NCI-H187 (cell line): ENCODE measurements at places on chromosomes 13 and 19.
A peak's percentile ranks its signal among the peaks of the same experiment; 100 is the strongest.

DNA sequence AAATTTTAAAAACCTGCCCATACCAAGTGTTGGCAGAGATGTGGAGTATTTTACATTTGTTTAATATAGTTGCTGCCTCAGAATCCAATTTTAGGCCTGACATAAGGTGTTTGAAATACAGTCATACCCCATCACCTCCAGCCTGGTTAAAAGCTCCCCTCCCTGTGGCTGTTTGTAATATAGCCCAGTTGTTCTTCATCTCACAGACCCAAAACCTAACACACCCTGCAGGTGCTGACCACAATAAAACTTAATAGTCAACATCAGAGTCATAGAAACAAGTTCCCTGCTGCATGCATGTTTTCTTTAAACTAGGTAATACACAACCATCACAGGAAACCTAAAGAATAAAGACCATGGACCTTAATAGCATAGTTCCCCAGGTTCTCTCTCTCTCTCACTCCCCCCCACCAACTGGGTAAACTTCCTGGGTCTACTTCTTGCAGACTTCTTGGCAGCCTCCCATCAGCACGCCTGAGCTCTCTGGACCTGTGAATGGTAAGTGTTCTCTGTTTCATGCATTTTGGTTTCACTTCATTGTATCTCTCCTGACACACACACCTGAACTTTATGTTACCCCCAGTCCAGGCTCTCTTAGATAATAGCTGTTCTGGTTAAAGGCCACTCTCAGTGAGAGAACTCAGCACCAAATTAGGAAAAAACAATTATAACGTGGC, 1369.9 kb downstream of the EFNB2 start:
- DNase-seq: no peak

DNA sequence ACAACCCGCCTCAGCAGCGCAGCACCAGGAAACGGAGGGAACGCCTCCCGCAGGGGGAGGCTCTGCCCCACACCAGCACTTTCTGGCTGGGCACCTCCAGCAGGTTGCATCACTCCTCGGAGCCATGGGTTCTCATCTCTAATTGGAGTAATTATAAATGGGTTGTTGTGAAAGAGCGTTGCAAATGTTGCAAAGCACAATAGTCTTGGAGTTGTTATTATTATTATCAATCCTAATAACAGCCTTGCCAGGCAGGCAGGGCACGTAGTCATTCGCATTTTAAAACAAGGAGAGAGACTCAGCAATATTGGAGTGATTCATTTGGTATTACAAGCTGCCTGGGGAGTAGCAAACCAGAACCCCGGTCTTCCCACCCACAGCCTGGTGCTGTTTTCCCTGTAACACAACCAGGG, 108.6 kb upstream of the GJB6 start:
- DNase-seq: no peak

- DNase-seq: no peak
Observed at GRCh38 chr13:113750554-113751399, 8.2 kb upstream of the TMEM255B start.

DNA sequence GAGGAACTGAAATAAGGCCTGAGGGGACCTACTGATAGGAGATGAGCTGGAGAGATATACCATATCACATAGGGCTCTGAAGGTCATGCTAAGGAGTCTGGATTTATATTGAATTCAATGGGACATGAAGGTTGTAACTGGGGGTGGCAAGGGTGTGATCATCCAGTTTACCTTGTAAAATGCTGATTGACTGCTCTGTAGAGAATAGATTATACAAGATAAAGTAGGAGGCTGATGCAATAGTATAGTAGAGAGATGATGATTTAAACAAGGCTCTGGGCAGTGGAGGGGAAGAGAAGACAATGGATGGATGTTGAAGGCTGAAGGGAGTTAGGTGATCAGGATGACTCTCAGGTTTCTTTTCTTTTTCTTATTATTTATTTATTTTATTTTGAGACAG, 18.0 kb upstream of the PAN3 start:
- no peak for DNase-seq

DNA sequence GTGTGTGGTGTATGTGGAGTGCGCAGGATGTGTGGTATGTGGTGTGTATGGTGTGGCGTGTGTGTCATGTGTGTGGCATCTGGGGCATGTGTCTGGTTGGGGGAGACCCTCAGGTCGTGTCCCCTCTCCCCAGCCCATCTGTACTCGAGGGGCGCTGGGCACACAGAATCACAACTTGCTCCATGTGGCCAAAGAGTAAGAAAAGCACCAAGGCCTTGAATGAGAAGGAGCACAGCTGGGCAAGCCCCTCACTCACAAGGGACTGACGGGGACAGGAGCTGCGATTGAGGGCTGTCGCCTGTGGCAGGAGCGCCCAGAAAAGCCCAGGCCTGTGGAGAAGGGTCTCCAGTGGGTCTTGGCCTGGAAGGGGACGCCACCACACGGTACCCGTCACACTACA, 62.8 kb downstream of the PEPD start:
- no peak for DNase-seq

- DNase-seq: no peak
Observed at GRCh38 chr13:40986101-40986856, 32.8 kb downstream of the ELF1 start.

DNA sequence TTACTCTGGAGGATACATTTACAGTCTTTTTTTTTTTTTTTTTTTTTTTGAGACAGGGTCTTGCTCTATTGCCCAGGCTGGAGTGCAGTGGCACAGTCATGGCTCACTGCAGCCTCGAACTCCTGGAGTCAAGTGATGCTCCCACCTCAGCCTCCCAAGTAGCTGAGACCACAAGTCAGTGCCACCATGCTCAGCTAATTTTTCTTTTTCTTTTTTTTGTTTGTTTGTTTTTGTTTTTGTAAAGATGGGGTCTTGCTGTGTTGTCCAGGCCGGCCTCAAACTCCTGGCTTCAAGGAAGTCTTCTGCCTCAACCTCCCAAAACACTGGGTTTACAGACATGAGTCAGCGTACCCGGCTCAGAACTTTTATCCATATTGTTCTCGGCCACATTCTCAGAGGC, 64.5 kb downstream of the INSR start:
- DNase-seq: no peak

DNA sequence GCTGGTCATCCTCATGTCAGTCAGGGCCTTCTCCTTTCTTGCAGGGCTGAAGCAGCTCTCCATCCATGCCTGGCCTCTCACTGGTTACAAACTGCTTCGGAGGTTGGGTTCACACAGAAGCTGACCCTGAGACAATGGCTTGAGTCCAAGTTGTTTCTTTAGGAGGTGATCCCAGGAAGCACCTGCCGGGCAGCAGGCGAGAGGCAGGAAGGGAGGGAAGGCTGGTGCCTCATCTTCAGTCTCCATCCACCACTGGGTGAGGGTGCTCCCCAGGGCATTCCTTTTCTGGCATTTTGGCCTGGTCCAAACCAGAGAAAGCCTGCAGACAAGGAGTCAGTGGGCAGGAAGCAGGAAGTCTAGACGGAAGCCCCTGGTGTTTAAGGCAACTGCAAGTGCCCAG, 17.6 kb upstream of the SPATA13 start:
- no peak for DNase-seq

DNA sequence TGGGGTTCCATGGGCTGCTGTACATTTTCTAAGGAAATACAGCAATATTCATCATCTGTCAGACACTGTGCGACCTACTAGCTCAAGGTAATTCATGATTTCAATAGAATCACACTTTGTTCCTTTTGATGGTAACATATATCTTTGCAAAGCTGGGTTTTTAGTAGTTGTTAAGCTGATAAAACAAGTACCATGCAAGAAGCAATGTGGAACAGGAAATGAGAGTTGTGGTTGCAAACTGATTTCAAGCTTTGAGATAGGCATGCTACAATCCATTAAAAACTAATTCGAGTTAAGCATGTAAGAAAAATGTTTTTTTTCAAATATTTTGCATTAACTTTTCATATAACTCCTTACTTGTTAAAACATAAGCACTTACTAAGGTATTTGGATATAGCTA, 6.8 kb upstream of the MBNL2 start:
- no peak for DNase-seq

DNA sequence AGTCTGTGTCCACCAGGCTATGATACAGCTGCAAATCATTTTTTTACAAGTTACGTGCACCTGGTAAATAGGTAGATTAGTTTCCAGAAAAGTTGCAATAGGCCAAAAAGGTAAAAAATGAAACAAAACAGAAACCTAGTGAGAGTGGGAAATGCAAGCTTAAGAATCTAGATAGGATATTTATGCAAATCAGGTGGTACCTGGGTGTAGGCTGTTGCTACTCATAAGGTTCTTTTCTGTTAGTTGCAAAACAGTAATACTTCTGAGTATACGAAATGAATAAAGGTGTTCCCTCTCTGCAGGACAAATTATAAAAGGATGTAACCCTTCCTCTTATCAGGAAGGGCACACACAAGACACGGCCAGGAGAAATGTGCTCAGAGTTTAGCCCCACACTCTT, 97.9 kb downstream of the UGGT2 start:
- DNase-seq: no peak

GRCh38 chr19:45163751-45164460, 3.1 kb upstream of the NKPD1 start:
- DNase-seq: no peak

DNA sequence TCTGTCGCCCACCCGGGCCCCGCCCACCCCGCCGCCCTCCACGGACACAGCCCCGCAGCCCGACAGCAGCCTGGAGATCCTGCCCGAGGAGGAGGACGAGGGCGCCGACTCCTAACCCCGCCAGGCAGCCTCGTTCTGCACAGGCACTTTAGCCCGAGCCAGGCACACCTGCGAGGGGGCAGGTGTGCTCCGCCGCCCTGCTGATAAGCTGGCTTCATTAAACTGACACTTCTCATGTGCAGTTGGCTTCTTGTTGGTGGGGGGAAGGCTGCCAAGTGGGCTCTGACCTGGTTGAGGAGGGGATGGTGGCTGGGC, 8.2 kb downstream of the IL4I1 start:
- peak; percentile 38 for DNase-seq

- no peak for DNase-seq
Observed at GRCh38 chr13:91482427-91482826, 84.0 kb downstream of the GPC5 start.

- DNase-seq: no peak
Observed at GRCh38 chr13:106772006-106772601, 204.2 kb upstream of the ARGLU1 start.

DNA sequence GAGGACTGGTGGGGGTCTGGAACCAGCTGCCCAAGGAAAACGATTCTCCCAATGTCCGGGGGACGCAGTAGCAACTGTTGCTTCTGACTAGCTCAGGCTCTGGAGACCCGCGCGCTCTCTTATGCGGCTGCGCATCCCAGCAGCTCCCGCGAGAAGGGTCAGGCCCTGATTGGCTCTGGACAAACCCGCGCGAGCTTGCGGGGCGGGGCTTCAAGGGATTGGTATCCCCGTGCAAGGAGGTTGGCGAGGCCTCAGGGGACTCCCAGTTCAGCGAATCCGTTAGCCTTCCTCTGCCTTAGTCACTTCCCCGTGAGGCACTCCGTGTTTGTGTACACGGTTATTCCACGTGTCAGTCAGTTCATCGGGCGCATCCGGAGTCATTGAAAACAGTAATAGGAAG, 20.2 kb downstream of the SIGLECL1 start:
- no peak for DNase-seq

GRCh38 chr13:27266917-27267316, 3.7 kb upstream of the RASL11A start:
- DNase-seq: no peak

DNA sequence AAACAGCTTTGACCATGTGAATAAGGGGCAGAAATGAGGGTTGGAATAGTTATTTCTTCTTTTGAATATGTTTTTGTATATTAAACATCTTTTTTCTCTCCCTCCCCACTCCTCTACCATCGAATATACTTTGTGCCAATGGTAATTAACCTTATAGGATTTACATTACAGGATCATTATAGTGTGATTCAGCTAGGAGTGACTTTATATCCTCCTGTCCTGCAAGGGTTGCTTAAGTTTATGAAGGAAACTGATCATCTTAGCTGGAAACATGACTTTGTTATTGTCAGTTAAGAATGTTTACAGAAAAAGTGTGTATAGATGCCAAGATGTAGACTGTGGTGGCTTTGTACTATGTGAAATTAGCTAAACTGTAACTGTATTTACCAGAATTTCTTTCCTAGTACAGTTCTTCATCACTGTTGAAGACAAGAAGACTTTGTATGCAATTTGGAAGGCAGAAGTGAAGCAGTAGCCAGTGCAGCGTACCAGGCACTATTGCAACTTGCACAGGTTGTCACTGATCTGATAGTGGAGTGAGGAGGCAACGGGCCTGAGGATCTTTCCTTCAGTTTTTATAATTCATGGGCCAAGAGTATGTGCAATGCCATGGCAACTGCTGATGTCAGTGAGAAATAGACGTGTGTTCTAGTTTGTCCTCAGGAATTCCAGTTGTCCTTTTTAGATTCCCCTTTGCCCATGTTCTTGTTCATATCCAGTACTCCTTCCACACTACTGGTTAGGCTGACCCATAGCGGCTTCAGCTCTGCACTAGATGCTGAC, 8.2 kb upstream of the PAN3 start:
- DNase-seq: no peak

DNA sequence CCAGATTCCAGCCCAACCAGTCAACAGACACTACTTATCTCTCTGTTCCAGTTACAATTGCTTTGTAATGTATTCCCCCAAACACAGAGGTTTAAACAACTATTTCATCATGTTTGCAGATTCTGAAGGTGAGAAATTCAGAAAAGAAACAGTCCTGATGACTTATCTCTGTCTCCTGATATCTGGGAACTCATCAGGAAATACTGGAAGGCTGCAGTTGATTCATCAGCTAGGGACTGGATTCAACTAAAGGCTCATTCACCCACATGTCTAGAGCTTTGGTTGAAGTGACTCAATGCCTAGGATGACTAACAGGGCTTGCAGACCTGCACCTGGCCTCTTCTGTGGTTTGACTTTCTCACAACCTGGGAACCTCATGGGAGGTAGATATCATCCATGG, 56.6 kb upstream of the GPC6 start:
- DNase-seq: no peak

GRCh38 chr19:35107545-35107944, 8.1 kb upstream of the FXYD3 start:
- no peak for DNase-seq

GRCh38 chr13:23628250-23628649, 58.0 kb downstream of the TNFRSF19 start:
- no peak for DNase-seq

DNA sequence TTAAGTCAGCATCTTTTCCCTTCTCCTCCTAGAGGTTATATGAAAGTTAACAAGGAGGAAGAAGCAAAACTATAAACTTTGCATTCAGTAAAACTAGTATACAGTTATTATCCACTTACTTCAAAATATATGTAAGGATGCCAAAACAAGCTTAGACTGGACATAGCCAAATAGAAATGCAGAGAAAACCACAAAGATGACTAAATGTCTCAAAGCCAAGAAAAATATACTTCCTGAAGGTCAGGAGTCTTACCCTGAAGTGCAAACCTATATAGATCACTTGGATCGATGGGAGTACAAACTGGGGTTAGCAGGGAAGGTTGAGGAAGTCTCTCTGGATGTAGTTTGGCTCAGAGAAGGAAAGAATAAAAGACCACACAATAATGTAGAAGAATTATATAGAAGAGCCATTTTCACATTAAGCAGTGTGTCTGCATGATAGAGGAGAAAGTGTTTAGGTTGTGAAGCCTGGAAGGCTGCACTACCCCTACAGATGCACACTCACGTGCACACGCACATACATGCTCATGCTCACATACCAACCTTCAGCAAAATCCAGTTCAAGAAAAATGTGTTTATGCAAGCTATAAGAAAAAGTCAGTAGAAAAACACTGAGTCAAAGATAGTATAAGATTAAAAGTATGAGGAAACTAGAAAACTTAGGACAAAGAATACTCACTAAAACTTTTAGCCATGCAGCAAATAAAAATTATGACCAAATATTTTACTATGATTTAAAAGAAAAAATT, 112.1 kb upstream of the RXFP2 start:
- no peak for DNase-seq
